ENCODE measurements at places on chromosomes 12 and 14. TPM values are rescaled to one million over a fixed set of nuclear protein-coding genes. Genes with fewer than 3 reads are reported as not detected.
A peak's percentile ranks its signal among the peaks of the same experiment; 100 is the strongest.

DNA sequence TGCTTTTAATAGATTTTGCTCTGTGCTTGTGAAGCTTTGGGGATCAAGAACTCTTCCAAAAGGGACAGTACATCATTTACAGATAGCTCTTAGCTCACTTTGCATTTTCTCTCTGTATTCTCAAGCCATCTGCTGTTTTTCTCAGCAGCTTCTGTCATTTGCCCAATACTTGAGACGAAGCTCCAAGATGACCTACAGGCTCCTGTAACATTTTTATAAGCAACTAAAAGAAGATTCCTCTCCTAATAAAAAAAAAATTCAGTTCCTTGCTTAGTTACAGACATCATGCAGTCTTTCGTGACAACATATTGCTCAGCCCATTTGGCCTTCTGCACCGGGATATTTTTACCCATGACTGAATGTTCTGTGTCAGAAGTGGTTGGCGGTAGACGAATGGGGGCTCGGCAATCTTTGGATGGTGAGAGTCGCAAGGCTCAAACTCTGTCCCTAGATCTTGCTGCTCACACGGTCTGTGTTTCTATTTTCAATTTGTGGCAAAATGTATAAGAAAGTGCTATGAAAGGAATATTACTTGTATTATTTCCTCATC is 215.6 kb downstream of the FSCB start:
- no peak for DNase-seq

DNA sequence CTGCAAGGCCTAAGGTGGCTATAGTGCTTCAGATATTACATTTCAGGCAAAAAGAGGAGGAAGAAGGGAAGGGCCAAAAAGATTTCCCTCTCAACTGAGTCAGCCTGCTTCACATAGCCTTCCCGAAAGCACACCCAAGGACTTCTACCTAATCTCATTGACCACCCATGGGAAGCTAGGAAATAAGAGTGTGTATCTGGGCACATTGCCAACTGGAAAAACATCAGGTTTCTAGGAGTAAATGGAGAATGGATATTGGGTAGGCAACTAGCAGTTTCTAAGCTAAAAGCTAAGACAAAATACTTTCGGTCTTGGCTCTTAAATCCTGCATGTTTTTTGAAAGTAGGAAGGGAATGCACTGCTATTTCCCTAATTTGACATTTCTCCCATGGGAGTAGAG is 221.7 kb upstream of the GRIP1 start:
- DNase-seq: no peak

- no peak for DNase-seq
Measured at GRCh38 chr14:88541324-88541723, 13.5 kb downstream of the PTPN21 start.

Gene CD163
- total RNA-seq: 12.7 TPM

DNA sequence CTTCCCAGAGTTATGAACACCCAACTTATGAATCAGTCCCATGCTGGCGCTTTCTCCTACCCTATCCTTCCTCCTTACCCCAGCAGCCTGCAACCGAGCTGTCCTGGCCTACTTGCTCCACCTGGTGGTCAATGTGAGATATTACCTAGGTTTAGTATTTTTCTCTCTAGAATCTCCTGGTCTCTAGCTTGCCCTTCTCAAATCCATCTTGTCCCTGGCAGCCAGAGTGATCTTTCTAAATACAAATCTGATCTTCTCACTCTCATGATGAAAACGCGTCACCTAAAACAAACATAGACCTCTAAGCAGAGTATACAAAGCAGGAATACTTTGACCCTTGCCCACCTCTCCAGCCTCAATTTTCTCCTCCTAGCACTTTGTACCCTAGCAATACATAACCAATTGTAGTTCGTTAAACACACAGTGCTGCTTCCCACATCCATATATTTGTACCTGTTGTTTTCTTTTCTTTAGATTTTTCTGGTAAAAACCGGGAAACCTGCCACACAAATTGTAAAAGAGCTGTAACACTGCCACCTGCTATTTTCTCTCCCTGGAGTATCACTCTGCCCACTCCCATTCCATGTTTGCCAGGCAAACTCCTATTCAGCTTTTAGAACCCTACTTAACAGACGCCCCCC is 20.0 kb upstream of the TCP11L2 start:
- DNase-seq: peak; percentile 47

DNA sequence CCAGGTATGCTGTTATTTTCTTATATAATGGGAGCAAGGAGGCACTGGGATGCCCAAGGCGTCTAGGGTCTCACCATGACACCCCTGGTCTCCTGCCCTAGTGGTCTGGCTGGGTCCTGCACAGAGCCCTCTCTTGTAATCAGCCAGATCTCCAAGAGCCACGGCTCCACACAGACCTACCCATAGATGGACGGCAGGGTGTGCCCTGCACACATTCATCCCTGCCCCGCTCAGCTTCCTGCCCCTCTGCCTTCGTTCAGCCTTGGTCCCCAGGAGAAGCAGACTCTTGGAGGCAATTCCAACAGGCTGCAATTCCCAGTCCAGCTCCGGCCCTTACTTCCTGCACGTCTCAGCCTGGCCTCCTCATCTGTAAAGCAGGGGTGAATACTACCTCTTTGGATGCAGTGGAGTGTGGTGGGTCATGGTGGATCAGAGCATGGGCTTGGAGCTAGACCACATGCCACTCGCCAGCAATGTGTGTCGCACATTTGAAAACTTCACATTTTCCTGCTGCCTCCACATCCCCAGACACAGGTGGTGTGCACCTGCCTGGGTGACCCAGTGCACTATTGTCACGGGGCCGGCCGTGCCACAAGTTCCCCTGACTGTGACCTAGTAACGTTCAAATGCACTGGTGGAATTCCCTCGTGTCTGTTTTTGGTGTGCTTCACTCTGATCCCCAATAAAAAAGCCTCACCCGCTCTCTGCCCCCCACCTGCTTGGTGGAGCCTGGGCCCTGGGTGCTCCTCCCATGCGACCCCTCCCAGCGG is 171.1 kb upstream of the PRMT8 start:
- DNase-seq: no peak

GRCh38 chr14:94005324-94006073 is 8.4 kb downstream of the CCDC197 start:
- no peak for DNase-seq

DNA sequence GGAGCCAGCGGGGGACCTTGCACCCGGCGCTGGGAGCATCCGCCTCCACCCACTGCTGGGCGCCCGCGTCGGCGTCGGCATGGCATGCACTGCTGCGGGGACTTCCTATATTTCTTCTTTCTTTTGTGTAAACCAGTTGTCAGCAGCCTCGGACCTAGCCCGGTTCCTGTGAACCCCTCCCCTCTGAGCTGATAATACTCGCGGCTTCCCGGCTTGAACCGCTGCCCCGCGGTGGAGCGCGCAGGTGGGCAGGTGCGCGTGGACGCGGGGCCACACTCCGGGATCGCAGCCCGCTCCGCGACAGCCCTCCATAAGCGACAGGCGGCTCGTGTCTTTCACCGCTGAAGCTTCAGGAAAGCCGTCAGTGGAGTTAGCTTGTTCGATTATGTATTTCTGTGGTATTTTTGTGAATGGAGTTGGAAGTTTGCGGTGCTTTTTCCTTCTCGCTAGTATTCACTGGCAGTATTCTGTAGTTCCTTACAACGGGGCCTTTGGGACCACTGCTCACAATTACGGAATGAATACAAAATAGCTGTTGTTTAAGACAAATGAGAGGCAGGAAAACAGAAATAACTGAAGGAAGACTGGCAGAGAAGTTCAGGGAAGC is 870 bp downstream of the BMAL2 start:
- peak; percentile 24 for DNase-seq

- DNase-seq: no peak
Measured at GRCh38 chr12:89943463-89943862, 234.8 kb upstream of the ATP2B1 start.

Gene C14orf132
- 35.7 TPM for total RNA-seq

DNA sequence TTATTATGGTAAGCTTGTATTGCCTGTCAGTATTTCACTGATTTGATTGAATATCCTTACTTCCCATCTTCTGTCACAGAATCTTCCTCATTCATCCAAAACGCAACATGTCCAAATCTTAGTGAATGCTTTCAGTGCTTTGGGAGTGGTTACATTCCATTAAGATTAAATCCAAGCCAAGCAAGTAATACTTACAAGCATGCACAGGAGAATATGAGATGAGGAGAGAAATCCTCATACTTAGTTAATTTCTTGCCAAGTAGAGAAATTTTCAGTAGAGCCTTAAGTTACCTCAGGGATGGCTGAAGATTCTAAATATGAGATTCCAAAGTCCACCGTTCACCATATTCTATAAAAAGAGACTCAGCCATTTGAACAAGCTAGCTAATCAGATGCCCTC is 316.0 kb downstream of the RAD51B start:
- DNase-seq: peak; percentile 56

DNA sequence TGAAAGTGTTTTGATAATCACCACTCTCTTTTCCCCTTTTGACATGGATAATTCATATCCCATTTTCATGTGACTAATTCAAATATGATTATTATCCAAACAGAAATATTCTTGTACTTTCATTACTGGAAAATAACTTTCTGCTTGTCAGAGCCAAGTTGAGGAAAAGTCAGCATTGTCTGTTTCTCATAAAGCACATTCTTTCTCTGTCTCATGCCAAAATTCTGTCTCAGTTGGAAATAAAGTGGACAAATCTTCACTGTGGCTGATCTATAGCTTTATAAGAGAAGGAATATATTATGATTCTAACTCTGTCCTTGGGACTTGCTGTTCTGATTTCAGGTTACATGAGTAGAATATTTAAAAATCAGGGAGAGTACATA is 22.7 kb upstream of the PRICKLE1 start:
- DNase-seq: no peak

GRCh38 chr12:41919048-41919447 is 225.6 kb downstream of the GXYLT1 start:
- DNase-seq: no peak

Gene BEST3
- total RNA-seq: 40.9 TPM

- no peak for DNase-seq
Measured at GRCh38 chr14:77290705-77291104, 19.7 kb upstream of the NGB start.

GRCh38 chr12:20421421-20421820 is 53.1 kb downstream of the PDE3A start:
- no peak for DNase-seq

DNA sequence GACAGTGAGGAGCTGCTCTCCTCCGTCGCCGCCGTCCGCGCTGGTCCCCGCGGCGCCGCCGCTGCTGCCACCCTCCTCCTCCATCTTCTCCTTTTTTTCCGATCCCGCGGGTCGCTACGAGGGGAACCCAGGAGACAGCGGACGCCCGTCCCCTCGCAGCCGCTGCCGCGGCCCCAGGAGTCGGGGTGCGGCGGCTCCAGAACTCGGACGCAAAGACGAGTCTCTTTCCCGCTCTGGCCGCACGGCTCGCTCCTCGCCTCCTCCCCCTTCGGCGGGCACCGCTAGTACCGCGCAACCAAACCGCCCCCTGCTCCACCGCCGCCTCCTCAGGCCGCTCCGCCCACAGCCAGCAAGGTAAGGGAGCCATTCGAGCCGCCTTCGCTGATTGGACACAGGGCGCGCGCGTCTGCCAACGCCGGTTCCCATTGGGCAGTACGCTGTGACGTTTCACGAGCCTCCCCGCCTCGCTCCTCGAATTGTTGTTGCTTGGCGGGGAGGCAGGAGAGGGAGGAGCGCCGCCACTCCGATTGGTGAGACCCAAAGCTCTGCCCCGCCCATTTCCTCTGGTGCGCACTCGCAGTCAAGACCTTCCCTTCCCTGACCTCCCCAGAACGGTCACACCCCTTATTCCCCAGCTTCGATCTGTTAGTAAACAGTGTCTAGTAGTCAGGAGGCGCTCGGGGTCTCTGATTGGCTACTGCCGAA is at the start of gene RPS6KA5:
RPS6KA5 (minus strand) TSS at position 291 of the 705 bp plus-strand sequence; CDS start at position 84, 207 bp downstream.
- peak; percentile 100 for DNase-seq

- peak; percentile 33 for DNase-seq
Measured at GRCh38 chr12:79252358-79253075, 387.9 kb downstream of the SYT1 start.

- DNase-seq: no peak
Measured at GRCh38 chr12:64323476-64324225, 66.9 kb downstream of the C12orf56 start.

Gene TGM1
- total RNA-seq: 0.99 TPM

Gene TAS2R20
- total RNA-seq: 0.68 TPM

- peak; percentile 73 for DNase-seq
Measured at GRCh38 chr14:92039063-92039718, 668 bp downstream of the TRIP11 start.

DNA sequence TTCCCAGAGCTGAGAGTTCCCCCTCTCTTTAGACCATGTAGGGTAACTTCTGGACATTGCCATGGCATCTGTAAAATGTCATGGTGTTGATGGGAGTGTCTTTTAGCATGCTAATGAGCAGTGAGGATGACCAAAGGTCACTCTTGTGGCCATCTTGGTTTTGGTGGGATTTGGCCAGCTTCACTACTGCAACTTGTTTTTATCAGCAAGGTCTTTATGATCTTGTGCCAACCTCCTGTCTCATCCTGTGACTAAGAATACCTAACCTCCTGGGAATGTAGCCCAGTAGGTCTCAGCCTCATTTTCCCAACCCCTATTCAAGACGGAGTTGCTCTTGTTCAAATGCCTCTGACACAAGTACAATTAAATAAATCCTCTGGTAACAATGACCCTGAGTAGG is 244.4 kb downstream of the NEDD1 start:
- DNase-seq: no peak

Gene MIP
- 0.24 TPM for total RNA-seq

Gene CD27
- not detected for total RNA-seq

GRCh38 chr12:61857968-61858367 is 402.2 kb upstream of the USP15 start:
- no peak for DNase-seq

GRCh38 chr12:43289426-43289801 is 262.6 kb downstream of the ADAMTS20 start:
- no peak for DNase-seq

- DNase-seq: no peak
Measured at GRCh38 chr14:57051633-57052032, 217.1 kb downstream of the EXOC5 start.

DNA sequence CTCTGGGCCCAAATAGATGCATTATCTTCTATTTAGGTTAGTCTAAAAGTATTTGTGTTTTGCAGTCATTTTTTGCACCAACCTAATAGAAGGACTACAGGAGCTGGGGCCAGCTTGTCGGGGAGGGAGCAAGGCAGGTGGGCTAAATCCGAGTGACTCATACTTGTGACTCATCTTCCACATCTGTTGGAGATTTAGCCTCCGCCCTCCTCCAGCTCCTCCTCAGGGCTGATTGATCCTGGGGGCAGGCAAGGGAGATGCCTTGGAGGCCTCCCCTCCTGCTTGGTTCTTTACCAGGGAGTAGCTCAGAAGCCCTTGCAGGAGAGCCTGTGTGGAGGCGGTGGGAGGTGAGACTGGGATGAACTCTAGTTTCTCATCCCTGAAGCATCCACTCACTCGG is 27.9 kb downstream of the RHOF start:
- peak; percentile 65 for DNase-seq

- DNase-seq: no peak
Measured at GRCh38 chr14:100132903-100133510, 26.4 kb downstream of the DEGS2 start.

Data from myocyte (in vitro differentiated cells).